Neural cell (in vitro differentiated cells): ENCODE measurements at places on chromosomes 16 and 17. TPM values are rescaled to one million over a fixed set of nuclear protein-coding genes. Genes with fewer than 3 reads are reported as not detected.

Gene GPRC5C
- 10.8 and 12.8 TPM in 2 replicates for polyA plus RNA-seq

Gene CDK5RAP3
- polyA plus RNA-seq: 343 and 358 TPM in 2 replicates

Gene KIF18B
- 0.10 and 0.26 TPM in 2 replicates for polyA plus RNA-seq

Gene NAGLU
- 12.1 and 17.1 TPM in 2 replicates for polyA plus RNA-seq

Gene ABHD15
- polyA plus RNA-seq: 0.14 and 0.21 TPM in 2 replicates

Gene BCL7C
- polyA plus RNA-seq: 39.2 and 44.9 TPM in 2 replicates

Gene HOXB7
- not detected in 2 replicates for polyA plus RNA-seq

Gene EVPLL
- not detected in 2 replicates for polyA plus RNA-seq

Gene HIC1
- polyA plus RNA-seq: 1.7 and 2.8 TPM in 2 replicates

Gene NPIPA2
- 2.4 and 2.8 TPM in 2 replicates for polyA plus RNA-seq
